ENCODE measurements at places on chromosomes 6 and 20.

- DNase-seq = no peak
Observed at GRCh38 chr6:105357165-105357564, 45.7 kb downstream of the PREP start.

DNA sequence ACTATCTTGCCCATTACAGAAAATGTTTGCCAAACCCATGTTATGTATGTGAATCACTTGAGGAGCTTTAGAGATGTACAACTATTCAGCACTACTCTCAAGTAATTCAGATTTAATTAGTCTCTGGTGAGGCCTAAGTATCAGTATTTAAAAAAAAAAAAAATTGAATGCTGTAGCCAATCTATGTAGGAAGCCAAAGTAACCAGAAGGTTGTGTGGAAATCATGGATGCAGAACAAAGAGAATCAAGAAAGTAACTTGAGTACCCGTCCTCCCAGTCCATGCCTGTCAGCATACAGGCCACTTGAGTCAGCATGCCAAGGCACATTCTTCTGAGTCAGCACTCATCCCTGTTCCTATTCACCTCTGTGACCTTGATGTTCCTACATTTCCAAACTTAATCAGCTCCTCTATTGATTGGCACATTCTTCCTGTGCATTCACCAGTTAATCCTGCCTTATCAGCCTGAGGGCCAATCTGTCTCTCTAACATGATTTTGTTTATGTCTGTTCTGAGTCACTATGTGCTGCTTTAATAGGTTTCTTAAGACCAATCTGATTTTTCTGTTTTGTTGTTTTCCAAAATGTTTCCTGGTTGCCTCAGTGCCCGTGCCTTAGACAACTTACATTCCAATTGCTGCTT lies 165.6 kb downstream of the KCNQ5 start:
- DNase-seq = no peak

GRCh38 chr6:53045891-53046673 lies 19.1 kb upstream of the FBXO9 start:
- DNase-seq = no peak

DNA sequence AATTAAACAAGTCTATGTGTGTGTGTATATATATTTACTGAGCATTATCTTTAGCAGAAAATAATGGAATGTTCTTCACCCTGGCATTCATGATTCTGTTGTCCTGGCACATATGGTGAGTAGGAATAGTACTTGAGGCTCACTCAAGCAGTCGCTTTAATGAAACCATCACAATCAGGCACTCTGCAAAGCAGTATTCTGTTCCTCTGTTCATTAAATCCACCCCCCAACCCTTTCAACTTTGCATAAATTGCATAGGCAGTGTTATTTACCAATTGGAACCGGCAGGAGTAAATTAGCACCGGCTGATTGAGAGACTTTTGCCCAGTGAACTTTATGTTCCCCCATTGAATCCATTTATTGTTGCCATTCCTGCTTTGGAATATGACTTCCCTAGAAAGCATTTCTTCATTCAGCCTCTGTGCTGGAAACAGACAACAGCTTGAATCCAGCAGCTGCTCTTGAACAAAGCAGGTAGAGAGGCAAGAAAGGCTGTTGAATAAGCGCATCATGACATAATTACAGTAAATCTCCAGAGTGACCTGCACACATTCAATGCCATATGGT lies 268.0 kb upstream of the RNF217 start:
- DNase-seq = no peak

- DNase-seq = no peak
Observed at GRCh38 chr6:109083657-109084056, 11.0 kb downstream of the SESN1 start.

GRCh38 chr6:129866256-129866655 lies 5.1 kb upstream of the TMEM244 start:
- DNase-seq = no peak

DNA sequence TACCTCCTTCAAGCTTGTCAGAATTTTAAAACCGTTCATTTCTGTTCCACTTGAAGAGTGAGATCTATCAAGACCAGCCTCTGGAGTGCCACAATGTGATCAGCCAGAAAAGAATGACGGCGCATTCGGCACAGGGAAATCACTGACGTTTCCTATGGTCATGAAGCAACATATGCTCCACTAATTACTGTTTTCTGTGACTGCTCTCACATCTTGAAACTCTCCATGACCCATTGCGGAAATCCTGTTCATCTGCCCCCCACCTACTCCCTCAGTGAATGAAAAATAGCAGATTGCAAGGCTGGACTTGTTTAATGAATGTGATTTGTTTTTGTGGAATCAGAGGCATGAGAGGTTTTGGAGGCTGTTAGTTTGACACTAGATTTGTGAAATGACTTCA lies 53.2 kb downstream of the SAMD5 start:
- DNase-seq = no peak

All from effector memory CD4-positive, alpha-beta T cell (primary cell).